ENCODE measurements at places on chromosomes 4 and X.
A peak's percentile ranks its signal among the peaks of the same experiment; 100 is the strongest.

GRCh38 chr4:5921101-5921980 lies 28.5 kb upstream of the CRMP1 start:
- H3K4me3 ChIP-seq: no peak overlapping the region
- H3K27me3 ChIP-seq: no peaks in the 10 kb centered on the region
- no peak overlapping the region for H3K27ac ChIP-seq

- no peak overlapping the region for H3K4me3 ChIP-seq
- H3K36me3 ChIP-seq: no peaks in the 10 kb centered on the region
- DNase-seq: no peak
- H3K4me1 ChIP-seq: no peaks in the 10 kb centered on the region
- H3K27me3 ChIP-seq: no peaks in the 10 kb centered on the region
Observed at GRCh38 chr4:126271292-126271691, 956.5 kb downstream of the FAT4 start.

- no peak overlapping the region for H3K4me3 ChIP-seq
- H3K27me3 ChIP-seq: no peaks in the 10 kb centered on the region
Observed at GRCh38 chr4:38703635-38704034, 39.6 kb downstream of the KLF3 start.

DNA sequence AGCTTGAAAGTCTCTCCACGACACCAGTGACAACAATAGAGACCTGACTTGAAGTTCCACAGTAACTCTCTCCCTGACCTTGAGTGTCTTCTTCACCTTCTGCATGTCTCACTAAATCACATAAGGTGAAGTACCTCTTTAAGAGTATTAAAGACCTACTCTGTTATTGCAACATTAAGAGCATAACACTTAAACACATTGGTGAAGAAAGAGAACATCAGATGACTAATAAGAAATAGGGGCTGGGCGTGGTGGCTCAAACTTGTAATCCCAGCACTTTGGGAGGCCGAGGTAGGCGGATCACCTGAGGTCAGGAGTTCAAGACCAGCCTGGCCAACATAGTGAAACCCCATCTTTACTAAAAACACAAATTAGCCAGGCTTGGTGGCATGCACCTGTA lies 33.9 kb upstream of the MAPK10 start:
- no peak overlapping the region for H3K4me3 ChIP-seq
- H3K36me3 ChIP-seq: no peaks in the 10 kb centered on the region
- H3K4me1 ChIP-seq: no peaks in the 10 kb centered on the region
- H3K27ac ChIP-seq: no peak overlapping the region
- no peak for DNase-seq

DNA sequence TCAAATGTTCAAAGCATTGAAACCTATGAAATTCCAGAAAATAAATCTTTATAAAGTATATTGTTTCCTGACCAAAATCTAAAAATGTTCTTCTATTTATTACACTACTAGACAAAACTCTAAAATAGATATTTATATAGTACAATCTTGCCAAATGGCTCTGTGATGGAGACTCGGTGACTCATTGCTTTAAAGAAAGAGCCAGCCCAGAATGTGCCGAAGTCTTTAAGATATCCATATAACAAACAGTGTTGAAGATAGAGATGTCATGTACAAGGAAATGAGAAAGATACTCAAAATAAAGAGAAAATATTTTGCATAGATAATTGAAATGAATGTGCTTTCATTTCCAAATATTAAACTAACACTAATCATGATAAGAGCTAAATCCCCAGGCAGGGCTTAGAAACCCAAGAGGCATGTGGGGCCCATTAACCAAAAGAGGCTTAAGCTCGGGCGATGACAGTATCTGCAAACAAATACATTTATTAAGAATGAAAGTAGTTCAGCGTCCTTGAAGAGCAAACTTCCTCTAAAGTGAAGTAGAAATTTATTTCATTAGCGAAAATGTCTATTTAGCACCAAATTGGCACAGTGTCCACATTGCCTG lies 102.1 kb upstream of the FAM9B start:
- H3K4me3 ChIP-seq: no peak overlapping the region
- H3K4me1 ChIP-seq: no peaks in the 10 kb centered on the region
- no peak overlapping the region for H3K27ac ChIP-seq

DNA sequence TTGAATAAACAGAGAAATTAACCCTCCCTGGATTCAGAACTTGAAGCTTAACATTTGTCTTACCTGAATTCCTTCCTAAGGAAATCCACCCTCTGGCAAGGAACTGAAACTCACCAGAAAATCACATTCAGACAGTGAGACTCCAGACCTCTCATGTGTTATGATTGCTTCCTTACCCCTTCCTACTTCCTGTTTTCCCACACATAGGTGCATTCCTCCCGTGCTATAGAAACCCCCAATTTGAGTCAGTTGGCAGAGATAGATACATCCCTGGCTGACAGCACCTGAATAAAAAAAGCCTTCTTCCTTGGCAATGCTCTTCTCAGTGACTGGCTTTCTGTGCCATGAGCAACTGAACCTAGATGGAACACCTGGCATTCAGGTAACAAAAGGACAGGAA lies 157.0 kb upstream of the SMIM31 start:
- no peaks in the 10 kb centered on the region for H3K27me3 ChIP-seq
- DNase-seq: no peak
- H3K4me3 ChIP-seq: no peak overlapping the region
- no peaks in the 10 kb centered on the region for H3K4me1 ChIP-seq
- no peaks in the 10 kb centered on the region for H3K36me3 ChIP-seq

GRCh38 chr4:96874657-96875056 lies 1034.8 kb downstream of the PDHA2 start:
- H3K36me3 ChIP-seq: no peaks in the 10 kb centered on the region
- no peak for DNase-seq
- H3K4me1 ChIP-seq: no peaks in the 10 kb centered on the region
- no peaks in the 10 kb centered on the region for H3K27me3 ChIP-seq

DNA sequence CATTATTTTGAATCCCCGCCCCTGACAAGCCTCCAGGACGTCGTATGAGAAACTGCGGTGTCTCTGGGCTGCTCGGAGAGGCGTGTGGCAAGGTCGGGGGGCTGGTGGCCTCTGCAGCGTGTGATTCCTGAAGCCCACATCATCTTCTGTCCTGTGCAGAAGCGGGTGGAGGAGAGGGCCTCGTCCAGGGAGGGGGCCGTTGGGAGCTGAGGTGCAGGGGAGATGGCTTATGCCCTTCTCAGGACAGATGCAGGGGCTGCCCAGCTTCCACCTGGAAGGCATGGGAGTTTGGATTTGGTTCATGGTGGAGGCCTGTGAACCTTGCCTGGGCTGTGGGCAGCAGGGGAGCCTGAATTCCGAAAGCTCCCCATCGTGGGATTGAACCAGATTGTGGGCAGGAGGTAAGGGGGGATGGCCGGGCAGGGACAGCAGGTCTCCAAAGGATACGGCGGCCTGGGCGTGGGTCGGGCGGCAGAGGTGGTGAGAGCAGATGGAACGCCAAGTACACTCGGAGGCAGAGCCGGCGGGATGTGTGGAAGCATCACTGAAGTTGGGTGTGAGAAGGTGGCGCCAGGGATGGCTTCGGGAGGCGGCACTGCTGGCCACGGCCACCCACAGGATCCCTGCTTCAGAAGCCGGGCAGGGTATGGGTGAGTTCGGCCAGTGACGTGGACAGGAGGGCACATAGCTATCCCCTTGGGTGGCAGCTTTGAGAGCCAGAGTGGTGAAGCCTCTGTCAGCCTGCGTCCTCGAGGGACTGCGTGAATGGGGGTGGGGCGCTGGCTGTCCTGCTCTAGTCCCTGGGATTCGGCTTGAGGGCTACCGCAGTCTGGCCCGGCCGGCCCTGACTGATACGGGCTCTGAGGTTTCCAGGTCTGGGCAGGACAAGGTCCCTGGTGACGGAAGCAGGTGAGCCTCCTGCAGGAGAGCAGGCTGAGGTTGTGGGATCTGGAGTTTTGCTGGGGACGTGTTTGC lies 76.3 kb upstream of the ADRA2C start:
- no peaks in the 10 kb centered on the region for H3K4me1 ChIP-seq
- no peak for DNase-seq
- H3K36me3 ChIP-seq: no peaks in the 10 kb centered on the region
- H3K27me3 ChIP-seq: no peaks in the 10 kb centered on the region

DNA sequence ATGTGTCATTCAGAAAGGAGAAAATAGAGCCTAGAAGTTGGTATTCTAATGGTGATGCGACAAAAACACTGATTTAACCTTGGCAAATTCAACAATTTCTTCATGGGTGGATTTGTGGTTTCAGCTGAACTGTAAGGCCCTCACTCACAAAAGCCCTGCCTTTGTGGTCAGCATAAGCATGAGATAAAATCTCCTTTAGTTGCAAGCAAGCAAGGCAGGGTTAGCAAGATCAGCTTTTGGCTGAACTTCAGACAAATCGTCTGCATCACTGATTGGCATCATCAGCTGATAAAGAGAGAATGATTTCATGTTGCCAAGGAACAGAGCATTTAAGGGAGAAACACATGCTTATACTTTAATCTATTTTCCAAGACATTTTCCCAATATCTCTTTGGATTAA lies 2582.2 kb downstream of the PCDH7 start:
- H3K27me3 ChIP-seq: no peaks in the 10 kb centered on the region
- no peaks in the 10 kb centered on the region for H3K4me1 ChIP-seq
- H3K27ac ChIP-seq: no peak overlapping the region
- H3K36me3 ChIP-seq: no peaks in the 10 kb centered on the region
- no peak overlapping the region for H3K4me3 ChIP-seq

DNA sequence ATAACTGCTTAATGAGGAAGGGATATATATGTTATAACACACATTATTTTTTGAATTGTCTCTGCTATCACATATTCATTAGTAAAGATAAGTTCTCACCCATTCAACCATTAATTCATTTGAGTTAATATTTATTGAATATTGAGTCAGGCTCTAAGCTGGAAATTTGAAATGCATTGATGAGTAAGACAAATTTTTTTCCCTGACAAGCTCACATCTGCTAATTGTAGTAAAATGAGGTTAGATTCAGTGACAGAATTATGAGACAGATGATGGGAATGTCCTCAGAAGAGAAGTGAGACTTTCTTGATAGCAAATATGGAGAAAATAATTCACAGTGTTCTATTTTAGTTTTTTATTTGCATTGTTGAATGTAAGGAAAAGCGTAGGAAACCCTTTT lies 194.3 kb downstream of the SLC4A4 start:
- H3K27me3 ChIP-seq: no peaks in the 10 kb centered on the region
- H3K4me3 ChIP-seq: no peak overlapping the region
- H3K36me3 ChIP-seq: no peaks in the 10 kb centered on the region
- no peaks in the 10 kb centered on the region for H3K4me1 ChIP-seq

GRCh38 chr4:118974758-118975157 lies 86.1 kb downstream of the SYNPO2 start:
- no peaks in the 10 kb centered on the region for H3K27me3 ChIP-seq
- H3K36me3 ChIP-seq: no peaks in the 10 kb centered on the region
- peak overlapping the region; percentile 20 for H3K27ac ChIP-seq

GRCh38 chr4:94814237-94814636 lies 56.5 kb downstream of the BMPR1B start:
- H3K4me1 ChIP-seq: no peaks in the 10 kb centered on the region
- H3K27ac ChIP-seq: no peak overlapping the region
- no peaks in the 10 kb centered on the region for H3K27me3 ChIP-seq
- DNase-seq: no peak

- no peak for DNase-seq
- no peak overlapping the region for H3K27ac ChIP-seq
- no peaks in the 10 kb centered on the region for H3K27me3 ChIP-seq
- no peak overlapping the region for H3K4me3 ChIP-seq
Observed at GRCh38 chrX:102787283-102787682, 66.7 kb downstream of the GPRASP3 start.

DNA sequence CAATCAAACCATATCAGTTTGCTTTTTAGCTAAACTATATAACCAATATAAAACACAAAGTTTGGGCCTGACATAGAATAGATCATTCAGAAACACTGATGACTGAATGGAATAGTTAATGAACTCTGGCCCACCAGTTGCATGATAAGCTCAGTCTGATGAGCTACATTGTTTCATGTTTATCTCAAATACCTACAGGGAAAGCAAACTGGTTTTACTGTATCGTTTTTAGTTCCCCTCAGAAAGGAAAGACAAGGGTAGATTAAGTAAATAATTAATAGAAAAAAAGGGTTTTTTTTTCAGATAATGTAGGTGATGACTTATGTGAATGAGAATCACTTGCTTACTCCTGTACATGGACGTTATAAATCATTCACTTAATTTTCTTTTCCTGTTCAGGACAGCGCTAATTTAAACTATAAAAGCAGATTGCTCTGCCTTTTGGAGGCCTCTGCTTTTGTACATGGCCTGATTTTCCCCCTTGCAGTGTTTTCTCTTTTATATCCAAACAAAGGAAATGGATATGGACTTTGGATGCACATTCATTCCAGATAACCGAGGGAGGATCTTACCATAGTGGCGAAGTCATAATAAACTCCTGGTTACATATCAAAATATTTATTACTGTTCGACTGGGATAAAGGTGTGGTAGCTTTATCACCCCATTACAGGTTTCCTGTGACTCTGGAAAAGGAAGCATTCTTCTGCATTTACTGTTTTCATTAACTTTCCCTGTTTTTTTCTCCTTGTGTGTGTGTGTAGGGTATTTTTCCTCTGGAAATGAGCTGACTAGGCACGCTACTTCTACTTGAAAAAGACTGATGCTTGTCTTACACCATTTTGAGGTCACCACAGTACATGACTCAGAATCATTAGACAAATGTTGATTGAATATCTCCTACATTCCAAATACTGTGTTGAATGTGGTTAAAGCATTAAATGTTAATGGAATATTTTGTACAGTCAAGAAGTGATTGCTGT lies 373.1 kb upstream of the HS3ST1 start:
- no peaks in the 10 kb centered on the region for H3K4me1 ChIP-seq
- no peaks in the 10 kb centered on the region for H3K36me3 ChIP-seq
- no peak for DNase-seq

DNA sequence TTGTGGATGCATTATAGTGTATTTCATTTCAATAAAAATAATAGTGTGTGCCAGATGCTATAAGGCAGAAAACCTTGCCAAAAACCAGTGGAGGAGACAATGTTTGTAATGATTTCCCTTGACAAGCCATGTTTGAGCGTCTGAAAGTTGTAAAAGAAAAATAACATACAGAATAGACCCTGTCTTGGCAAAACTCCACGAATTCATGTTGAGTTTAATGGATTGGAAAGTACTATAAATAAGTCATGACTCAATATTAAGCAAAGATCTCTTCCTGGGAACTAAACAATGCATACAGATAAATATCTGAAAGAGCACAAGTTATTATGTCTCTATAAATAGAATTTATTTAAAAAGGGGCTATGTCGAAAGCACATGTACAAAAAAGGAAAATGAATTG lies 543.5 kb downstream of the GABRG1 start:
- H3K36me3 ChIP-seq: no peaks in the 10 kb centered on the region
- H3K27me3 ChIP-seq: no peaks in the 10 kb centered on the region
- no peak overlapping the region for H3K4me3 ChIP-seq
- DNase-seq: no peak
- H3K27ac ChIP-seq: no peak overlapping the region

- H3K36me3 ChIP-seq: no peaks in the 10 kb centered on the region
- H3K27me3 ChIP-seq: no peaks in the 10 kb centered on the region
- no peak overlapping the region for H3K4me3 ChIP-seq
- no peak for DNase-seq
Observed at GRCh38 chr4:42417550-42417949, 20.3 kb downstream of the SHISA3 start.

DNA sequence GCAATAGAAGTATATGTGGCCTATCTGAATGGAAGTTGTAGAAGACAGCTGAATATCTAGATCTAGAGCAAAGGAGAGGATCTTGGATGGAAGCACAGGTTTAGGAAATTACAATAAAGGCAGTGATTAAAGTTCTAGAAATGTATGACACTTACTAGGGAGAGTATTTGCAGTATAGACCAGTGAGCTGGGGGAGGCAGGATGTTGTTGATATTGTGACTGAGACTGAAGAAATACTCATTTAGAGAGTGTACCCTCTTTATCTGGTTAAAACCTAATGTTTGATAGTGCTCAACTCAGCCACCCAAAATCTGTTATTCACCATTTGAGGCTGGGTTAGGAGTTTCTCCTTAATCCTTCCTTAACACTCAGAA lies 439.5 kb downstream of the GRXCR1 start:
- H3K27me3 ChIP-seq: no peaks in the 10 kb centered on the region
- no peak overlapping the region for H3K4me3 ChIP-seq
- no peak overlapping the region for H3K27ac ChIP-seq
- no peaks in the 10 kb centered on the region for H3K4me1 ChIP-seq
